ENCODE measurements at places on chromosomes 1 and 21. TPM values are rescaled to one million over a fixed set of nuclear protein-coding genes. Genes with fewer than 3 reads are reported as not detected.

Gene CA6
- 3.7 TPM for polyA plus RNA-seq

DNA sequence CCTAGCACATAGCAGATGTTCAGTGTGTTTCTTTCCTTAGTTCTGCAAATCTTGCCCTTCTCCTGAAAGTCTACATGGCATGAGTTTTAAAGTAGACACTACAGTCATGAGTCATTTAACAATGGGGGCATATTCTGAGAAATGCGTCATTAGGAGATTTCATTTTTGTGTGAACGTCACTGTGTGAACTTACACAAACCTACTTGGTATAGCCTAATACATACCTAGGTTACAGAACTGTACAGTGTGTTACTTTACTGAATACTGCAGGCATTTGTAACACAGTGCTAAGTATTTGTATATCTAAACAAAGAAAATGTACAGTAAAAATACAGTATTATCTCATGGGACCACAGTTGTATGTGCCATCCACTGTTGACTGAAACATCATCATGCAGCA, 10.0 kb downstream of the TTF2 start:
- DNase-seq: no peak

GRCh38 chr1:180167721-180168467, 13.2 kb downstream of the QSOX1 start:
- no peak for DNase-seq

DNA sequence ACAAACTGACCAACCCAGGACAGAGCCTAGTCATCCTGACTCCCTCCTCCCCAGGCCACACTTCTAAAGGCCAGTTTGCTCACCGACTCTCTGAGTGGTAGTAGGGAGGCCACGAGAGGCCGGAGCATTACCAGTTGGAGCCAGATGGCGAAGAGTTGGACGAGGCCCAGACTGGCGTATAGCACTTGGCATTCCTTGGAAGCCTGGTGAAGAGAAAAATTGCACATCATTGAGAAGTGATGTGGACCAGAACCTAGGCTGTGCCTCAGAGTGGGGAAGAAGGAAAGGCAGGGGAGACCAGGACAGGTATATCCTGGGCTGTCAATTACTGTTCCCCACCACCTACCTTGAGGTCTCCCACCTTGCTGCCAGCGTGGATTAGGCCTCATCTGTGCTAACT, 12.2 kb downstream of the PABPC4 start:
- DNase-seq: no peak

DNA sequence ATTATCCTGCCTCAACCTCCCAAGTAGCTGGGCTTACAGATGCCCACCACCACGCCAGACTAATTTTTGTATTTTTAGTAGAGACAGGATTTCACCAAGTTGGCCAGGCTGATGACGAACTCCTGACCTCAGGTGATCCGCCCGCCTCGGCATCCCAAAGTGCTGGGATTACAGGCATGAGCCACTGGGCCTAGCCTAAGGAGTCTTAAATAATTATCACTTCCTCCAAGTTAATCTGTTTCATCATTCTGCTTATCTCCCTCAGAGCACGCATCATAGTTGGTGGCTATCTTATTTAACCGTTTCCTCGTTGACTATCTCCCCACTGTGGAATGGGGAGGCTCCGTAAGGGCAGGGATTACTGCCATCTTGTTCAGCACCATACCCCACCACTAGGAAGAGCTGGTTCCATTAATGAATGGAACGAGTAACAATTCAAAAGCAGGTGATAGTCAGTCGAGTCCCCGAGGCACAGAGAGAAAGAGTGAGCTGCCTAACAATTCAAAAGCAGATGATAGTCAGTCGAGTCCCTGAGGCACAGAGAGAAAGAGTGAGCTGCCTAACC, 52.7 kb downstream of the GLUL start:
- DNase-seq: no peak

DNA sequence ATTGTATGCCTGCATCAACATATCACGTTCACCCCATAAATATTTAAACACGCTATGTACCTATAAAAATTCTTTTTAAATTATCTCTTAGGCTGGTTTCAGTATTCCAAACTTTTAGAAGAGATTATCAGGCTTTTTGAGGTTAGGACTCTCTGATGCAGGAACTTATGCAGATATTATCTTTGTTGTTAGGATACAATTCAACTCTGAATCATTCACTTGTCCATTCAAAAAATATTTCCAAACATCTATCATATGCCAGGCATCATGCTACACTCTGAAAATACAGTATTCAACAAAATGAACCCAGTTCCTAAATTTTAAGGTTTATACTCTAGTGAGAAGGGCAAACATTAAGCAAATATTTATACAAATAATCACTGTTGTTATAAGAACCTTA, 40.5 kb downstream of the ASH1L start:
- no peak for DNase-seq

- DNase-seq: no peak
Measured at GRCh38 chr1:195656780-195657179, 951.5 kb downstream of the KCNT2 start.

DNA sequence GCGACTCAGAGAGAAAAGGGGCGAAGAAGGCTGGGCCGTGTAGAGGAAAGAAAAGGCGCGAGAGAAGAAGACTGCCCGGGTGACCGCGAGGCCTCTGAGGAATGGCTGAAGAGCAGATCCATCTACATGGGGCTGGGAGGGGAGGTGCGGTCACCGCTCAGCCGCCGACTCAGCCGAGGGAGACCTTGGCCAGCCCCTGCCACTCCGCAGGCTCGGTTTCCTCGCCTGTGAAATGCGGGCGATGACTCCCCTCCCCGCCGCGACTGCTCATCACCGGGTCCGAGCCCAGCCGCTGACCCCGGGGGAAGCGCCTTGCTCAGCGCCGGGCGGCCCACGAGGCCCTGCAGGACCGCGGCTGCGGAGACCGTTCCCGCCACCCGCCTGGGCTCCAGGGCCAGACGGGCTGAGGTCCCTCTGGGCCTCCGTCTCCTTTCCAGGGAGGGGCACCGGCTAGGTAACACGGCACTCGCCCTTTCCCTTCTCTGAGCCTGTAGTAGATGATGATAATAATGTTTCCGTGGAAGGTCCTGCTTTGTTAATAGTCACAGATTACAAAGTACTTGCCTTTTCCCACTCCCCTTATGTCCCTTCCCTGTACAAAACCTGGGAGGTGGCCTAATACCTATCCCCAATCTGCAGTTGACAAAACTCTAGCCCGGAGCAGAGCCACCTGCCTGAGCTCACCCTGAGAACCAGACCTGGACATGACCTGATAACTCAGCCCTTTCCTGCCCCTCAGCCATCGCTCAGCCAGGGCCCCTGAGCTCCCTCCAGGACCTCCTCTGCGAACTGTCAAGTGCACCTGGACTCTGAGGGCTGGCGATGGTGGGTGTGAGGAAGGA, 1.6 kb upstream of the BSND start:
- no peak for DNase-seq

DNA sequence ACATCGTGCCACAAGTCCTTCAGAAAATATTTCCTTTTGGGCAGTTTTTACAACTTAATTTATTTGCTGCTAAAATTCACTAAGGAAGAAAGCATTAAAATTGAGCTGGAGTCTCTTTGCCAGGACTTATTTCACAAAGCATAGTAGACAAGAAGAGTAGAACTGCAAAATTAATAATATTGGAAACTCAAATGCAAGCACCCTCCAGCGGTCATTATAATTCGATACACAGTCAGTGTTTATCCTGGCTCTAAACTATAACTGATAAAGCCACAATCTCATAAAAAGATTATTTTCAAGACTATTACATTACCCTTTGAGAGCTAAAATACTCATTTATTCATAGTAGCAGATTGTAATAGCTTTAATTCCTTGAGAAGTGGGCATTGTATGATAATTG, 655.4 kb downstream of the RWDD3 start:
- DNase-seq: no peak

GRCh38 chr1:111733183-111733991, 5.8 kb downstream of the INKA2 start:
- DNase-seq: no peak

Gene EDN2
- not detected for polyA plus RNA-seq
